ENCODE measurements at places on chromosomes 7 and 10.
A peak's percentile ranks its signal among the peaks of the same experiment; 100 is the strongest.

DNA sequence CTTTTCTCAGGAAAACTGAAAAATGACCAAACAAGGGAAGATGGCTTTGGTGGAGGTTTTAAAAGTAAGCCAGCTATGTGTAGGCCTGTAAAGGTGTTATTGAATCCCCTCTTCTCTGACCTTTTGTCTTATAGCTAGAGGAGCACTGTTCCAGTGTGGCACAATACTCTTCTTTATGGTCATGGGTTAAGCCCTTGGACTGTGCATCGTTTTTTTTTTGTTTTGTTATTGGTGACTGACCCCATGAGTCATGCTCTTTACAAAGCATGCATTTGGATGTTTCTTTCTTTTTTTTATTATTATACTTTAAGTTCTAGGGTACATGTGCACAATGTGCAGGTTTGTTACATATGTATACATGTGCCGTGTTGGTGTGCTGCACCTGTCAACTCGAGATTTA is 19.6 kb upstream of the FAM25A start:
- DNase-seq = no peak

GRCh38 chr10:126935263-126935946 is 30.2 kb downstream of the DOCK1 start:
- DNase-seq = no peak

DNA sequence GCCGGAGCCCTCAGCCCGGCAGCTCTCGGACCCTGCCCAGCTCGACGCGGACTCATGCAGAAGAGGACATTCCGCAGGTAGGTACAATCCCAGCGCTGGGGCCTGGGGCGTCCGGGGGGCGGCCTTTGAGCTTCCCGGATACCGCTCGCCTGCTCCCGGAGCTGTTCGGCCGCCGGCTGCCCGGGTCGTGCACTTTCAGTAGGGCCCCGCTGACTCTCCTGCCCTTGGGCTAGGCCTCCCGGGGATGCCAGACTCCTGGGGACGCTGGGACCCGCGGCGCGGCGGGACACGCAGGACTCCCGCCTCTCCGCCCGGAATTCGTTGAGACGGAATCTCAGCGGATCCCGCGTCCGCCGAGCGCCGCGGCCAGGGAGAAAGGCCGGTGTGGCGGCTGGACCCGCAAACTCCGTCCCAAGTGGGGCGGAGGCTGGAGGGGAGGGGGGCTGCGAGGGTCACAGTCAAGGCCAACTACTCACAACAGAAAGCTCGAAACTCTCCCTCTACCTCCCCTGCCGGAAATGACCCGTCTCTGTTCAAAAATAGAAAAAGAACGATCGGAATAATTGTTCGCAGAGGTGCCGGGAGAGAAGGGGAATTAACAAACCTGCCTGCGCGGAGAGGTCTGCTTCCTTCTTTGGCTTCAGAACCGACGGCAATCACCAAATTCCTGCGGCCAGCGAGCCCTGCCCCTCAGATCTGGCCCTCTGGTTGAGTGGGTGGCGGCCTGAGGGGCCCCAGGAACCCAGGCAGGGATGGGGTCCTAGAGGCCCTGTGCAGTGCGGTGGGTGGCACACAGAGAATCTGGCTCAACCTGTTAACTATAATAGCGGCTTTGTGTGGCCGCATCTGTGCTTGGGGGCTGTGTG is 9.2 kb downstream of the TLX1 start:
- DNase-seq = no peak

DNA sequence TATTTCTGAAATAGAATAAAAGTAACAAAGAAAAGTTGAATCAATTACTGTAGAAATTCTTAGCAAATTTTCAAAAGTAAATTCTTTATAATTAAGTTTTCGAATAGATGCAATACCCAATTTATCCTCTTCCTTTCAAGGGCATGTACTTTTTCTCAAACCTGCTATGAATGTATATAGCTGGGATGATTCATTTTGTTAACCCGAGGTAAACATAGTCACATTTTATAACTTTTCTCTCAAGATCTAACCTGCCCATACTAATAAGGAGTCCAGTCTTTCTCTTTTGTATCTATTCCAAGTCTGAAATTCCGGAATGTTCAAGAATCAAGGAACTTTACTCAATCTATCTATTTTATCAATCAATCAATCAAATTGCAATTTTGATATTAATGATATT is 1072.9 kb downstream of the REEP3 start:
- DNase-seq = no peak

DNA sequence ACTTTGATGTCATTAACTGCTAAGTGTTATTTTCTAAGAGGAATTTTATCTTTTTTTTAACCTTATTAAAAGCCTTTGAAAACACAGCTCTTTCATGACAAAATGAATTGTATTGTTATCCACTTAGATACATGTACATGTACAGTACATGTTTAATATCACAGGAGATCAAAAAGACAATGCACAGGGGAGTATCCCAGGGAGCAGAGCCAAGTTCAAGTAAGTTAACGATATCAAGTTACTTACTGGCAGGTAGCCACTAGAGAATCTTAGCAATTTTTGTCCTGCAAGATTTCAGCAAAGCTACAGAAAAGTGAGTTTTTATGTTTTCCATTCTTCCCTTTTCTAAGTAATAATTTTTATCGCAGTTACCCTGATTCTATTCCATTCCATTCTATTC is 33.9 kb upstream of the ARL4A start:
- DNase-seq = no peak

GRCh38 chr7:40297741-40298311 is 163.0 kb downstream of the SUGCT start:
- no peak for DNase-seq

GRCh38 chr7:30557245-30557644 is 37.4 kb upstream of the GARS1 start:
- no peak for DNase-seq

GRCh38 chr7:65910237-65910636 is 37.4 kb downstream of the VKORC1L1 start:
- DNase-seq = no peak

GRCh38 chr7:110336423-110336822 is 754.5 kb upstream of the LRRN3 start:
- DNase-seq = no peak

- DNase-seq = no peak
Measured at GRCh38 chr7:119929891-119930290, 343.1 kb upstream of the KCND2 start.

DNA sequence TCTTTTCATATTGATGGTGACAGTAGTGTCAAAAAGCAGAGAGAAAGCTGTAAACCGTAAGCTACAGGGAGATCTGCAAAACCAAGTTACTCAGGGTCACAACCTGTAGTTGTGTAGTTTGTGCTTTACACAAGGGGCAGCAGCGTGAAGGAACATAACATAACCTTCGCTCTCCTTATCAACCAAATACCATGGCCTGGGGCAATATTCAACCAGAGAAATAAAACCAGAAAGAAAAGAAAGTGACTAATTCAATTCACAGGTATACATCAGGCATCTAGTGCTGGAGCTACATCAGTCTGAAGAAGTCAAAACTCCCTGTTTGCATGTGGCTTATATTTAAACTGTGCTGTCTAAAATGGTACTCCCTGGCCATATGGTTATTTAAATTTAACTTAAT is 224.3 kb downstream of the TWIST1 start:
- no peak for DNase-seq

DNA sequence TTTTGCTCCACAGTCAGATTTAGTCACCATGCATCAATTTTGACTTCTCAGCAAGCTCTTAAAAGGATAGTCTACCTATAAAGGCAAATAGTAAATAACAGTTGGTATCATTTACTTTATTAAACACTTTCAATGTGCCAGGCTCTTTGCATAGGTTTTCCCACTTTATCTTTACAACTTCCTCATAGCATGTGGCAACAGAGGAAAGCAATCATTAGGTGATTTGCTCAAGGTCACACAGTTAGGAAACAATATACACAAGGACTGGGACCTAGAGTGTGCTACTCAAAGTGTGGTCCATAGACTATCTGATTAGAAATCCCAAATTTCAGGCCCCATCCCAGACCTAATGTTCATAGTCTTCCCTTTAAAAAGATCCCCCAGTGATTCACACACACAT is 212.3 kb downstream of the MTERF1 start:
- no peak for DNase-seq

DNA sequence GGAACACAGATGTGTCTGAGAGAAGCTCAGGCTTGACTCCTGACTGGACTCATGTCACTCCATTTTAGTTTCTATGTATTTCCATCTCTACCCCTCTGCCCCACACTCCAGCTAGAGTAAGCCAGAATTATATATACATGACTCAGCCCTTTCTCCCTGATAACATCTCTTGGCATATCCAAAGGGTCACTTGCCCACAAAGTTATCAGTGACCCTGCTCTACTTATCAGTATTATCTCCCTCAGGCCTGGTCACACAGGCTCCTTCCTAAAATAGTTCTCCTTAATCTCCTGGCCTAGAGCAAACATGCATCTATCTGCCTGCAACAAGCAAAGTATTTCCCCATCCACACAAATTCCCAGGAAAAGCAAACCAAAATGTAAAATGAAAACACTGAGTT is 598.3 kb downstream of the SUGCT start:
- no peak for DNase-seq

- DNase-seq = no peak
Measured at GRCh38 chr10:116648903-116649302, 28.1 kb downstream of the PNLIPRP2 start.

DNA sequence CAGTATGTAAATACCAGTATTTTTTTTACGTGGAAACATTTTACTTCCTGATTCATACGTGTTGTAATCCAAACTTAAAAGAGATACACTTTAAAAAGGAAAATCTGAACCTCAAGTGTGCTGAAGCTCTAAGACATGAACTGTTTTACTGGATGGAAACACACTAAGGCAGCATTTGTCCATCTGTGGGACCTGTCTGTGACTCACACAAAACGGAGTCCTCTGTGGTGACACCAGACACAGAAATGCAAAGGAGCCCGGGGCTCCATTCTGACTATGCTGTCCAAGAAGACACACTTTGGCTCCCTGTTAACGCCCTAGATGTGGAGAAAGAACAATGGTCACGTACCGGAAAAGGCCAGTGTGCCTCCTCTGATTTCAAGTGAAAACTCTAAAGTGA is 23.9 kb downstream of the RNF133 start:
- no peak for DNase-seq

- no peak for DNase-seq
Measured at GRCh38 chr7:42726066-42726785, 185.6 kb downstream of the C7orf25 start.

GRCh38 chr7:155874411-155874810 is 62.1 kb upstream of the SHH start:
- DNase-seq = no peak

DNA sequence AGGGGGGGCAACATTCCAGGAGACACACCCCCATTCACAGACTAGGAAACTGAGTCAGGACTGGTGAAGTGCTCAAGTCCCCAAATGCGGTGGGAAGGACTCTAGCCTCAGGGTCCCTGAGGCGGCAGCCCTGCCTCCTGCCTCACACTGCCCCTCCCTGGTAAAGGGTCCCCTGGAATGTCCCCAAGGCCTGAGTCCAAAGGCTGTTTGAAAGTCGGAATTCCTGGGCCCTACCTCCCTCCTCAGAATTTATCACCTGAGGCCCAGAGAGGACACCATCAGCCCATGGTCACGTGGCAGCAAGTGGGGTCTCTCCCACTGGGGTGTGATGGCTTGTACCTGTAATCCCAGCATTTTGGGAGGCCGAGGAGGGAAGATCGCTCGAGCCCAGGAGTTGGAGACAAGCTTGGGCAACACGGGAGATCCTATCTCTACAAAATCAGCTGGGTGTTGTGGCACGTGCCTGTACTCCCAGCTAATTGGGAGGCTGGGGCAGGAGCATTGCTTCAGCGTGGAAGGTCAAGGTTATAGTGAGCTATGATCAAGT is 110.3 kb upstream of the TNRC18 start:
- DNase-seq = no peak

- DNase-seq = peak; percentile 20
Measured at GRCh38 chr7:44884621-44885393, 523 bp downstream of the PURB start.

- DNase-seq = no peak
Measured at GRCh38 chr10:28508304-28508925, 24.5 kb upstream of the WAC start.

- no peak for DNase-seq
Measured at GRCh38 chr10:43322331-43322730, 49.1 kb upstream of the FXYD4 start.

- peak; percentile 21 for DNase-seq
Measured at GRCh38 chr10:90674928-90675327, 182.9 kb downstream of the HTR7 start.

- no peak for DNase-seq
Measured at GRCh38 chr10:77357611-77358310, 279.8 kb downstream of the KCNMA1 start.

DNA sequence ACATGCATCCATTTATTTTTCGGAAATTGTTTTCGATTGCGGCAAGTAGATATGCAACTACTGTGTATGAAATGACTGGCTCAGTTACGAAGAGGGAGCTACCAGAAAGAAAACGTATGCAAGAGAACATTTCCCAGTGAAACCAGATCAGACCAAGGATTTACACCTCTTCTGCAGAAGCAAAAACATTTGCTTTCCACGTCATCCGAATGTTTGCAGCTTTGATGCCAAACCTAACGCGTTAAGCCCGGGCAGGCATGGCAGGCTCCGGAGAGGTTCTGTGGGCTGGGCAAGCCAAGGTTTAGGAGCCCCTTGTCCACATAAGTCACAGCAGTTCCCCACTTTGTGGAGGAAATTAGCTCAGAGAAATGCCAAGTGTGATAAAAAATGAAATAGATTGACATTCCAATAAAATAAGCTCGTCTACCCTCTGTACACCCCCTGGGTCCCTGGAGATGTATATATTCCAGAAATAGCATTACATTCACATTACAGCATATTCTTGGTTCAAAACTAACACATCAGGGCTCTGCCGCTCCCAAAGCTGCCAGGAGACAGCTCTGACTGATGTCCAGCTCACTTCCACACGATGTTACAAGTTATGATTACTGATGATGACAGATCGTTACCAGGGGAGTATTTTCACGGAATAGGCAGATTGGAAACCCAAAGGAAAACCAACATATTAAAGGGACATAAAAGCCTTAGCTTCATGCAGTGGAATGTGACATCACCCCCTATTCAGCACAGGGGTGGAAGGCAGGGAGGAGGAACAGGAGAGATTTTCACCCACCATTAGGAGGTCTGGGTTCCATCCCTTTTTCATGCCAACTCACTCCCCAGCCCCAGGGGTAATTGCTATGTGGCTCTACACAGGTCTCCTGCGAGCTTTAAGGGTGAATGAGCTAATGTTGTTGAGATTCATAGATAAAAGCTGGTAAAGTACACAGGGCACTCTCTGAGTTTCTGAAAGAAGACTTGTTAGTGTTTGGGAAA is 81.5 kb downstream of the LYZL1 start:
- DNase-seq = no peak

DNA sequence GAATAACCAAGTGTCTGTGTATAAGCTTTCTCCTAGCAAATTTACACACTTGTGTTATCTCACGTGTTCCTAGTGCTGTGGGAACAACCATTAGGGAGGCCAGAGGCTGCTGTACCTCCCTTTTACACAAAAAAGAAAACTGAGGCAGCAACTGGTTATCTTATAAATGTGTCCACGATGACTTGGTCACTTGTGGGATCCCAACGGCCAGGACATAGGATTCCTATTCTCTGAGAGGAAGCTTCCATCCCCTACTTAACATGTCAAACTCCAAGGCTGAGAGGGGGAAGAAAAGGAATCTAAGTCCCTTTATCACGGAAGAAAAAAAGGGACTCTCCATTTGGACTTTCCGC is 484 bp downstream of the ZNF438 start:
- no peak for DNase-seq

- DNase-seq = no peak
Measured at GRCh38 chr7:8215648-8216333, 46.2 kb downstream of the ICA1 start.

- no peak for DNase-seq
Measured at GRCh38 chr7:8561449-8561848, 128.0 kb downstream of the NXPH1 start.

- peak; percentile 33 for DNase-seq
Measured at GRCh38 chr7:15495170-15495569, 66.6 kb downstream of the AGMO start.

- DNase-seq = no peak
Measured at GRCh38 chr7:115561335-115562110, 469.0 kb downstream of the TFEC start.

Measured in NCI-H446 treated with DMSO at 0.1 percent for 48 hours (cell line).